Left renal pelvis (tissue), 4 donors: ENCODE measurements at places on chromosomes 11 and 22.

- no peak for DNase-seq
Observed at GRCh38 chr11:23611726-23612125, 751.5 kb upstream of the CCDC179 start.

- DNase-seq: no peak
Observed at GRCh38 chr11:17519061-17519885, 24.9 kb downstream of the USH1C start.

GRCh38 chr11:1879342-1879940, 12.3 kb downstream of the PRR33 start:
- no peak for DNase-seq

DNA sequence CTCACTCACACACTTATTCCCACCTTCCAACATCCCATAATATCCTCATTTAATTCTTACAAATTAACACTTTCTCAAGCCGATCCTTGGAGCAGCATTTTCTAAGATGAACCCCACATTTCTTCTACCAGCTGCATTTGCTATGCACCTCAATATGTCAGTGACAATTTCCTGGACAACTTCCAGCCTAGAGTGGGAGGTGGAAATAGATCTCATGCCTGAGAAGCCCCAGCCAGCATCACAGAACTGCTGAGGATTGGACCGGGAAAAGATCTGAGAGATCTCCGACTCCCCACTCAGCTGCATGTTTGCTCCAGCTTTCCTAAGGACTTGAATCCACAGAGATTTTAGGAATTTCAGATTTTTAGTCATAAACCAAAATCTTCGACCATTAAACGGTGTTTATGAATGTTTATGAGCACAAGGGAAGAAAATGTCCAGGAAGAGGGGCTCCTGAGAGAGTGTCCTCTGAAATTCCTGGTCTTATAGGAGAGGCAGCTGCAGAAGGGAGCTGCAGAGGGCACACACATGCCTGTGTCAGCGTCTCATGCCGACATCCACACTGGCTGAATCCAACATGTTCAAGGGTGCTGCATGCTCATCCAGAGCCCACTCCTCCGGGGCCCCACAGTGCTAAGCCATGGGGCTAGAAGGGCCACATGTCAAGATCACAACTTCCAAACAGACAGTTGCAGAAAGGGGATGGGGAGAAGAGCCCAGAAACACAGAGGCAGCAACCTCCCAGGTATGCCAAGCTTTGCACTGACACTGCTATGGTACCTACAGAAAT, 68.6 kb downstream of the MICAL3 start:
- DNase-seq: no peak

DNA sequence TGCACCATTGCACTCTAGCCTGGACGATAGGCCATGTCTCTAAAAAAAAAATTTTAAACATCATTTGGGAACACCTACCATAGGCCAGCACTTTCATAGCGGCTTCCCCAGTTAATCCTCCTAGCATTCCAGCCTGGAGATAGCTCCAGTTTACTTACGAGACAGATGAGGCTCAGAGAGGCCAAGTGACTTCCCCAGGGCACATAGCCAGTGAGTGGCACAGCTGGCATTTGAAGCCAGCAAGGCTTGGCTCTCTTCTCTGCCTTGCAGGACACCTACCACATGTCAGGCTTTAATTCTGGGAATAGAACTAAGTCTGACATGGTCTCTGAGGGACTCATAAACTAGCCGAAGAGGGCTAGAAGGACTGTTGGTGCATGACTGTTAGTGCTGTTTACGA, 4.9 kb upstream of the TAGLN start:
- DNase-seq: no peak

DNA sequence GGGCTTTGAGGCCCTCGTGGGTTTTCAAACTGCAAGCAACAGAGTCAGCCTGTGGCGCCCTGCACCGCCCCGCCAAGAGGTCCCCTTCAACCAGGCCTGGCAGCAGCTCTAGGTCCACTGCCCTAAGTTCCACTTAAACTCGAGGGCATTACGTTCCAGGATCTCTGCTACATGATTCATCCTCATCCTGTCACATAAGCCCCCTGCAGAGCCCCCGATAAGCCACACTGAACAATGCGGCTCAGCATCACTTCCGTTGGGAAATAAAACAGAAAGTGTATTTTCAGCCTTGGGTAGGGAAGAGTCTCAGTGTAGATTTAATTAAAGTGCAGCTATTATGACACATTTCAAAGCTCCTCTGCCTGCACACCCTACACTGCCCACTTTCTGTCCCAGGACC, 24.6 kb downstream of the SULT4A1 start:
- DNase-seq: no peak

- DNase-seq: no peak
Observed at GRCh38 chr11:17408026-17408425, 19.6 kb upstream of the KCNJ11 start.

- no peak for DNase-seq
Observed at GRCh38 chr22:45149671-45150070, 14.1 kb upstream of the NUP50 start.

DNA sequence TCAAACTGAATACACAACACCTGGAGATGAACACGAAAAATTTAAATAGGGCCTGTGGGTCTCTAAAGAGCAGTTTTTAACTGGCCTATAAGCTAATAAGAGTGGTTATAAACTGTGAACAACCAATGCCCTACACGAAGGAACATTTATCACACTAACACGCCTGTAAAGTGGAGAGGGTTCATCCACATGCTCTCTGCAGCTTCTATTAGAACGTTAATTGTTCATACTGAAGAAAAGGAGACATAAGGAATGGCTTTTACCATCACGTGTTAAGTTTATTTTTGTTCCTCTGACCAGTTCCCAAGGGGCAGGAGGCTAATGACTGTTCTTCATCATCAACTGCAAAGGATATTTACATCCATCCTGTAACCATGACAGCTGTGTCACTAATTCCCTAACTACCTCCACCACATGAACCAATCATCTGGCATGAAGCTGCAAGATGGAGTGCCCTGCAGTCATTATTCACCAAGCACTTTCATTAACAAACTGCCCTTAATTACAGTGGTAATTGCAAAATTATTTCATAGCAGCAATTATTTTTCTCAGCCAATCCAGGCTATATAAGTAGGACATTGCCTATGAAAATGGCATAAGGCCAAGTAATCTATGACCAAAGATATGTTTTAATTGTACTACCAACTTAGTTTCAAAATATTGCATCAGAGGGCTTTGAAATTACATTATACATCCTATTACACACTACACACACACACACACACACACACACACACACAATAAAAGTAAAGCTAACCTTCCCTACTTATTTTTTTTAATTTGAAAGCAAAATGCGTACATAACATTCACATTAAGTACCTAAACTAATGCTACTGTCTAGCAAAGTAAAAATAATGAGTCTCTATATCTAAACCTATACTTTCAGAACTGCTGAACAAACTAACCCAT, 186.7 kb downstream of the CADM1 start:
- no peak for DNase-seq

- no peak for DNase-seq
Observed at GRCh38 chr11:108654994-108655631, 9.8 kb upstream of the DDX10 start.

DNA sequence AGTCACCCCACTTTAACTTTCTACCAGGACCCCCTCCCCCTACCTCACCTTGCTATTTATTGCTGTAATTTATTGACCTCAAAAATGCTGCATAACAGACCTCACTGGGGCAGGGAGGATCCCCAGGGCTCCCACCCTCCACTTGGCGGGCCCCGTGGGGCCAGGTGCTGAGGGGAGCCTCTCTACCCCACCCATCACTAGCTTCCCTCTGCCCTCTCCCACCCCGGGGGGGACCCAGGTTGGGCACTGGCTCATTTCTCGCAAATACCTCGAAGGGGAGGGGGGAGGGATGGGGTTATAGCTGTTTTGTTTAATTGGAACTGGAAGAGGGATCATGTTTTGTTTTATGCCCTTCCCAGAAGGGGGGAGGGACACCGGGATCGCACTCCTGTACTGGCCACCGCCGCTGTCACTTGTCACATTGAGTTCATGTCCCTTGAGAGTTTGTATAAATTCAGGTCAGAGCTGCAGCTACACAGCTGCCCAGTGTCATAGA, 16.3 kb upstream of the TMEM191C start:
- DNase-seq: no peak

- DNase-seq: no peak
Observed at GRCh38 chr11:58938398-58938797, 890 bp upstream of the GLYATL1 start.

DNA sequence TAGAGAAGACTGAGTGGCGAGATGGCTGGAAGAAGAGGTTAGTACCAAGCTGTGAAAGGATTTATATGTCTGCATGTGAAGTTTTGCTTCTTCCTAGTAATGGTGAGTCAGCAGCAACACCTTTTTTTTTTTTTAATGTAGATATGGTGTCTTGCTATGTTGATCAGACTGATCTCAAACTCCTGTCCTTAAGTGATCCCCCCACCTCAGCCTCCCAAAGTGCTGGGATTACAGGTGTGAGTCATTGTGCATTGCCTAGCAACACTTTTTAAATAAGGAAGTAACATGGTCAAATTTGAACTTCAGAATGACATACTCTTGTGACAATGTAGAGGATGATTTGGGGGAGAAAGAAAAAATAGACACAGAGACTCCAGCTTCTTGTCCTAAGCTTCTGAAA, 6.5 kb upstream of the CSTPP1 start:
- no peak for DNase-seq

- no peak for DNase-seq
Observed at GRCh38 chr11:35165030-35165422, 26.1 kb downstream of the CD44 start.

- DNase-seq: no peak
Observed at GRCh38 chr11:67302571-67303131, 679 bp upstream of the SSH3 start.

- DNase-seq: no peak
Observed at GRCh38 chr11:106681435-106681834, 336.8 kb downstream of the GUCY1A2 start.

- no peak for DNase-seq
Observed at GRCh38 chr11:61119571-61119970, 17.3 kb downstream of the CD5 start.

DNA sequence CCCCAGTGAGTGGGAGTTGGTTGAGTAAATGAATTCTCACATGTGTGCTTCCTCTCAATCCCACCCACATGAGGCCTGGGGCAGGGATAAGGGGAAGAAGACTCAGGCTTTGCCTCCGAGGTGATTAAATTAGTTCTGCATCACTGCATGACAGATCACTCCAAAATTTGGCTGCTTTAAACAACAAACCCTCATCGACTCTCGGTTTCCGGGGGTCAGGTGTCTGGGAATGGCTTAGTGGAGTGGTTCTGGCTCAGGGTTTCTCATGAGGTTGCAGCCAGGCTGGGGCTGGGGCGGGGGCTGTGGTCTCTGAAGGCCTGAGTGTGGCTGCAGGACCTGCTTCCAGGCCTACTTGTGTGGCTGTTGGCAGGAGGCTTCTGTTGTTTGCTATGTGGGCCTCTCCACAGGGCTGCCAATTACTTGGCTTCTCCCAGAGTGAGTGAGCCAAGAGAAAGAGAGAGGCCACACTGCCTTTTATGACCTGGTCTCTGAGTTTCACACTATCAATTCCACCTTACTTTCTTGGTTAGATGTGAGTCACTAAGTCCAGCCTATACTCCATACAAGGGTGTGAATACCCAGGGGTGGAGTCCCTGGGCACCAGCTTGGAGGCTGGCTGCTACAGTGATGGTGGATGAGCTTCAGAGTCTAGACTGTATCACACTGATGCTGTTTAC, 15.9 kb downstream of the MOGAT2 start:
- DNase-seq: no peak

GRCh38 chr11:57566005-57566904, 1.2 kb downstream of the UBE2L6 start:
- DNase-seq: no peak

GRCh38 chr11:16440136-16440535, 83.8 kb upstream of the SOX6 start:
- DNase-seq: no peak

DNA sequence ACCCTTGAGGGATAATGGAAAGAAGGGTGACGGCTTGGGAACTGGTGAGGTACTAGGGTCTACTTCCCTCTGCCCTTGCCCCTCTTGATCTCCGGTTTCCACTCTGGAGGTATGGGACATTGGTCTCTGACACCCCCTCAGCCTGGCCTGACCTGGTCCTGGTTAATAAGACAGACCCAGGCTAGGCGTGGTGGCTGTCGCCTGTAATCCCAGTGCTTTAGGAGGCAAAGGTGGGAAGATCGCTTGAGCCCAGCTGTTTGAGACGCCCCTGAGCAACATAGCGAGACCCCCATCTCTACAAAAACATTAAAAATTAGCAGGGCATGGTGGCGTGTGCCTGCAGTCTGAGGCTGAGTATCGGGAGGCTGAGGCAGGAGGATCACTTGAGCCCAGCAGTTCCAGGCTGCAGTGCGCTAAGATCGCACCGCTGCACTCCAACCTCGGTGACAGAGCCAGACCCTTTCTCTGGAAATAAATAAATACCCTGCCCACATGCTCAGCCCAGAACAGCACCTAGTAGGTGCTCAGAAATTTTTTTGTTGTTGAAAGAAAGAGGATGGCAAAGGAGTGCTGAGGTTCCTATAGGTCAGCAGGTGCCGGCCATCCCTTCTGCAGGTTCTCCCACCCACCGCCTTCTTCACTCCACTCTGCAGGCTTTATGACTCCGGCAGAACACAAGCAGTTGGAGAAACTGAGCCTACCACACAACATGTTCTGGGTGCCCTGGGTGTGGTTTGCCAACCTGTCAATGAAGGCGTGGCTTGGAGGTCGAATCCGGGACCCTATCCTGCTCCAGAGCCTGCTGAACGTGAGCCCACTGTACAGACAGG, 6.3 kb downstream of the BEST1 start:
- no peak for DNase-seq

DNA sequence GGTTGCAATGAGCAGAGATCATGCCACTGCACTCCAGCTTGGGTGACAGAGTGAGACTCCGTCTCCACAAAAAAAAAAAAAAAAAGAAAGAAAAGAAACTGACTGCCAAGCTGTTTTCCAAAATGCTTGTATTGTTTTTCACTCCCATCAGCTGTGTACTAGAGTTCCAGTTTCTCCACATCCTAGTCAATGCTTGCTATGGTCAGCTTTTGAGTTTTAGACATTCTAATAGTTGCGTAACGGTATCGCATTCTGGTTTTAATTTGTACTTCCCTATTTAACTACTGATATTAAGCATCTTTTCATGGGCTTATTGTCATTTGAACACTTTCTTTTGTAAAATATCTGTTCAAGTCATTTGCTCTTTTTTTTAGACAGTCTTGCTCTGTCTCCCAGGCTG, 55.7 kb downstream of the TSPAN18 start:
- DNase-seq: no peak

DNA sequence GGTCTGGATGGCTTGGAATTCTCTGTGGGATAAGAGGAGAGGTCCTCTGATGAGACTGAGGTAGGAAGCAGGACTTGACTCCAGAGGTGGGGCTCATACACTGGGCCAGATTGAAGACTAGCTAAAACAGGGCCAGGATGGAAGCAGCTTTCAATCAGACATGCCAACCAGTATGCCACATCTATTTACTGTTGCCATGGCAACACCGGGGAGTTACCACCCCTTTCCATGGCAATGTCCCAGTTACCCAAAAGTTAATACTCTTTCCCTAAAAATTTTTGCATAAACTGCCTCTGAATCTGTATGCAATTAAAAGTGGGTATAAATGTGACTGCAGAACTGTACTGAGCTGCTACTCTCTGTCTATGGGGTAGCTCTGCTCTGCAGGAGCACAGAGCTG, 247.5 kb upstream of the ZBED5 start:
- DNase-seq: no peak
